ENCODE measurements at places on chromosomes 1 and 21. TPM values are rescaled to one million over a fixed set of nuclear protein-coding genes. Genes with fewer than 3 reads are reported as not detected.

Gene MYOCOS
- total RNA-seq = not detected

GRCh38 chr1:74504933-74505512 lies 7.4 kb downstream of the LRRC53 start:
- no peak for DNase-seq

DNA sequence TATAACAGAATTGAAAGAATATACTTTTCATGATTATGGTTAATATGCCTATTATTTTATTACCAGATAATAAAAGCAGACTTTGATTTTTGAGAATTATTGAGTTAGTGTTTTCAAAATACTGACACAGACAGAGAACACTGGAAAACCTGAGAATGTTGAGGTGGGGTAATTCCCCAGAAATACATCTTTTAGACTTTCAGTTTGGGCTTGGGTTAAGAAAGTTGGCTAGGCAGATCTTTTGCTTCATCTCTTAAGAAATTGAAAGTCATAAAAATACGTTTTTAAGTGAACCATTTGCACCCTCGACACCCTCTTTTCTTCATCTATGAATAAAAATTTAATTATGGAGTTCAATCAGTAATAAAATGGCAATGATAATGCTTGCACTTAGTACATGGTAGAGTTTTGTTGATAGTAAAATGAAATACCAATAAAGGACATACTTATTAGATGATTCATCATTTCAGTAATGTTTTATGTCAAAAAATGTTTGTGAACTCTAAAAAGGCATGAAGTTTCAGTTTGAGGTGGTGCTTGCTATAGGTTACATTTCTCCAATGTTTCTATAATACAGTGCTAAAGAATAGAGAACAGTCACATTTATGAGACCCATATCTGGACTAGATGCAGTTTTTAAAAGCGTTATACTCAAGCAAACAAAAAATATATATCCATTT lies 1.9 kb upstream of the SAMSN1 start:
- DNase-seq = no peak

- no peak for DNase-seq
Observed at GRCh38 chr1:235342039-235342438, 13.7 kb downstream of the GGPS1 start.

GRCh38 chr1:168390271-168390670 lies 109.6 kb downstream of the TBX19 start:
- no peak for DNase-seq

DNA sequence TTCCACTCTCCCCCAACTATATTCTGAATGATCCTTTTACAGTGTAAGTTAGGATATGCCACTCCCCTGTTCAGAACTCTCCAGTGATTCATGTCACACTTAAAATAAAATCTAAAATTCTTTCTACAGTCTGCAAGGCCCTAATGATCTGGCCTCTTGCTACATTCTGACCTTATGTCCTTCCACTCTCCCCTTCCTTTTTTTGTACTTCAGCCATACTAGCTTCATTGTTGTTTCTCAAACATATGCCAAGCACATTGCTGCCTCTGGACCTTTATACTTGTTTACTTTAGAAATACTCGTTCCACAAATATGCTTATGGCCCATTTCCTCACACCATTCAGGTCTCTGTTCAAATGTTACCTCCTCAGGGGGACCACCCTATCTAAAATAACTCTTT lies 14.8 kb upstream of the PSMA5 start:
- DNase-seq = no peak
